ENCODE measurements at places on chromosomes 1 and 21. TPM values are rescaled to one million over a fixed set of nuclear protein-coding genes. Genes with fewer than 3 reads are reported as not detected.
A peak's percentile ranks its signal among the peaks of the same experiment; 100 is the strongest.

ETNK2 gene
- total RNA-seq = 10.4 TPM

EPHA2 gene
- total RNA-seq = 53.4 TPM

CSF3R gene
- not detected for total RNA-seq

FAM76A gene
- 16.7 TPM for total RNA-seq

DNA sequence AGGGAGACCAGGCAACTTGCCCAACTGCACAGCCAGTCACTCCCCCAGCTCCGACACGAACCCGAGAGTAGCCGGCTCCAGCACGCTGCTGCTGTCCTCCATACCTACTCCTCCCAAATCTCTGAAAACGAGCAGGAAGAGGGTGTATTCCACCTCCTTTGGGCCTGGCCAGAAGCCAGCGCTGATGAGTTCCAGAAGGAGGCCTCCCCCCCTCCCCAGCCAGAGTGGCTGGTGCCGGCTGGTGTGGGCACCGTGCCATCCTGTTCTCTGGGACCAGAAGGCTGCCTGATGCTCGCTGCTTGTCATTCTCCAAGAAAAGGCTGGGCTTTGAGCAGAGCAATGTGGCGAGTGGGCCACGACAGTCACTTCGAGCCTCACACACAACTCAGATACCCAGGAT lies 22.2 kb downstream of the KCNN3 start:
- no peak for DNase-seq

- DNase-seq = peak; percentile 13
These were observed 22.1 kb upstream of the ACTA1 start for GRCh38 chr1:229456016-229456415.

DNA sequence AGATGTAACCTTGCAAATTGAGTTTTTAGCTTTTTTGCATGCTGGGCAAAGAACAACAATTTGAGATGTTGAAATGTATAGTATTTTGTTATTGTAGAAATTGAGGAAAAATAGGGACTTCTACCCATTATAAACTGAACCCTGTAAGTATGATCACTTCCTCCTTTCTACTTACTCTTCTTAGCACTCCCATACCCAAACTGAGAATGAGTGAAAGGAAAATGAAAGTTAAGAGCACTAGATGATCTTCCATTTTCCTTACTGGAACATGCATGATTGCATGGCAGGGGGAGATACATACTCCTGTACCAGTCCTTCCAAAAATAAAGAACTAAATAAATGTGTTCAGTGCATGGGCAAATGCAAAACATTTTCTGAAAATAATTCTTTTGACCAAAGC lies 107.4 kb upstream of the KIAA1614 start:
- DNase-seq = peak; percentile 2

GRCh38 chr1:90704817-90705216 lies 12.3 kb downstream of the BARHL2 start:
- DNase-seq = no peak

DNA sequence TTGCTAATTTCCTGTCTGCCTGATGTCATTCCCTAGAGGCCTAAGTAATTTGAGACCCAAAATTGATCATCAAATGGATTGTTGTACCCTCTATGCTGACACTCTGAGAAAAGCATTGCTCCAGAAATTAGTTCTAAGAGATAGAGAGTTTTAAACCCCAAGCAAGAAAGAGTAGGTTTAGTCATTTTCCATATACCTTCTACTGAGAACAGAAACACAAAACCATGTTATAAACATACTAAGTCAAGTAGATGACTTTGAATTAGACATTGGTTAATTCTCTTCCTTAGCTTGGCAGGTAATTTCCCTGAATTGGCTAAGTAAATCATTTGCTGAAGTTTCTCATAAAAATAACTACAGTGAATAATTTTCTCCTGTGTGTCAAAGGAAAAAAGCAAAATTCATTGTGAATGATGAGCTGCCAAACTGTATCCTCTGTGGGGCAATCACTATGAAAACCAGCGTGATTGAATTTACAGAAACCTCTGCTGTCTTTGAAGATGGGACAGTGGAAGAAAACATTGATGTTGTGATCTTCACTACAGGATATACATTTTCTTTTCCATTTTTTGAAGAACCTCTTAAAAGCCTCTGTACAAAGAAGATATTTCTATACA lies 20.1 kb downstream of the FMO4 start:
- no peak for DNase-seq

GRCh38 chr21:39060485-39061083 lies 122.7 kb downstream of the PSMG1 start:
- DNase-seq = no peak

DNA sequence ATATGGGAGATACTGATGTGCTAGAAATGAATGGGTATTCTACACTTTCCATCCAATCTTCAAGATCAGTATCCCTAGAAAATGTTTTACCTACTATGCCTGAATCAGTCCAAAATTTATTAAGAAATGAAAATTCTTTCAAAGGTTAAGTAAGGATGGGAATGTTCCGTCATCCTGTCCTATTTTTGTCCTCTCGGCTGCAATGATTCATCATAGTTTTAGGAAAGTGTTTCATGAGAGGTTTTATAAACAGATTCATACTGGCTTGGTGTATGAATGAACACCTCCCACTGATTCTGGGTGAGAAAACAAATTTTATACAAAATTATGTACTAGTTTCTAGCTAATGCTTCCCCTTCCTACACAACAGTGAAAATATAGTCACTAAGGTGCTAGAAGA lies 504.6 kb upstream of the NR5A2 start:
- no peak for DNase-seq

GRCh38 chr1:227845147-227845458 lies 29.6 kb downstream of the PRSS38 start:
- DNase-seq = peak; percentile 29

DNA sequence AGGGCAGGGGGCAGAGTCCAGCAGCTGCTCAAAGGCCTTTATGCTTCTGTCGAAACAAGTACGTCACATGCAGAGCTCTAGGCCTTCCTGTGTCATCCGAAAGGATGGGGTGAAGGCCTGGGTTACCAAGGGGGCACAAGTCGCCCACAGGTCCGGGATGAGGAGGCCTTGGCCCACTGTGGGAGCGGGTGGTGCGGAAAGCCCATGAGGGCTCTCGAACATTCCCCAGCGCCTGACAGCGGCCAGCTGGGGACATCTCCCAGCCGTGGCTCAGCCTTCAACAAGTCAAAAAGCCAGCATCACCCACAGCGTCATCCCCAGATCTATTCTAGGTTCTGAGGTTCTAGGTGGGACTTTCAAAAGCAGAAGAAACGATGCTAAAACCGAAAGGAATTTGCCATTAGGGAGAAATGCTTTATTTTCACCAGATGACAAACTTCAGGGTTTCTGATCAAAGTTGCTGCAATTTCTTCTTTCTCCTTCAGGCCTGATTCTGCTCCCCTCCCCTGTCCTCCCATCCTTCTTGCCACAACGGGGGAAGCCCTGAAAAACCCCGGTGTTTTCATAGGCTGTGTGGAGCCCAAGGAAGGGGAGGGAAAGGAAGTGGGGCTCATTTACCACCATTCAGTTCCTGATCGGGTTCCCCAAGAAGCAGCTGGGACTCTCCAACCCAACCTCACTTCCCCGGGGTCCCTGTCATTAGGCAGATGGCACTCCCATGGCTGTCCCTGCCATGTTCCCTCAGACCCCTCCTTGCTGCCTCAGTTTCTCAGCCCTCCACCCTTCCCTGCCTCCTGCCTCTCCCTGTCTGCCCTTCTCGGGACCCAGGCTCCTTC lies 17.6 kb downstream of the GPR137B start:
- DNase-seq = no peak

DNA sequence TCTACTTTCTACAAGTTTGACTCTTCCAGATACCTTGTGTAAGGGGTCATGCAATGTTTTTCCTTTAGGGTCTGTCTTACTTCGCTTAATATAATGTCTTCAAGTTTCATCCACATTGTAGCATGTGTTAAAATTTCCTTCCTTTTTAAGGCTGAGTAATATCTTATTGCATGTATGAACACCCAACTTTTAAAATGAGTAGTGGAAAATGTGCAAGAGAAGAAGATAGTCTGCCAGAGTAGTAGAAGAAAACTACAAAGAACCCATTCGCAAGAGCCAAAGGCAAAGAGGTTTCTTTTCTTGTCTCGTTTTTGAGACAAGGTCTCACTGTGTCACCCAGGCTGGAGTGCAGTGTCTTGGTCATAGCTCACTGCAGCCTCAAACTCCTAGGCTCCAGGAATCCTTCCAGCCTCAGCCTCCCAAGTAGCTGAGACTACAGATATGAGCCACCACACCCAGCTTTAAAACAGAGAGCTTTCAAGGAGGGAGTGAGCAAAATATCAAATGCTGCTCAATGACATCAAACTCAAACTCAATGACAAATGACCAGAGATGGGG lies 9.4 kb downstream of the IL23R start:
- DNase-seq = no peak

DNA sequence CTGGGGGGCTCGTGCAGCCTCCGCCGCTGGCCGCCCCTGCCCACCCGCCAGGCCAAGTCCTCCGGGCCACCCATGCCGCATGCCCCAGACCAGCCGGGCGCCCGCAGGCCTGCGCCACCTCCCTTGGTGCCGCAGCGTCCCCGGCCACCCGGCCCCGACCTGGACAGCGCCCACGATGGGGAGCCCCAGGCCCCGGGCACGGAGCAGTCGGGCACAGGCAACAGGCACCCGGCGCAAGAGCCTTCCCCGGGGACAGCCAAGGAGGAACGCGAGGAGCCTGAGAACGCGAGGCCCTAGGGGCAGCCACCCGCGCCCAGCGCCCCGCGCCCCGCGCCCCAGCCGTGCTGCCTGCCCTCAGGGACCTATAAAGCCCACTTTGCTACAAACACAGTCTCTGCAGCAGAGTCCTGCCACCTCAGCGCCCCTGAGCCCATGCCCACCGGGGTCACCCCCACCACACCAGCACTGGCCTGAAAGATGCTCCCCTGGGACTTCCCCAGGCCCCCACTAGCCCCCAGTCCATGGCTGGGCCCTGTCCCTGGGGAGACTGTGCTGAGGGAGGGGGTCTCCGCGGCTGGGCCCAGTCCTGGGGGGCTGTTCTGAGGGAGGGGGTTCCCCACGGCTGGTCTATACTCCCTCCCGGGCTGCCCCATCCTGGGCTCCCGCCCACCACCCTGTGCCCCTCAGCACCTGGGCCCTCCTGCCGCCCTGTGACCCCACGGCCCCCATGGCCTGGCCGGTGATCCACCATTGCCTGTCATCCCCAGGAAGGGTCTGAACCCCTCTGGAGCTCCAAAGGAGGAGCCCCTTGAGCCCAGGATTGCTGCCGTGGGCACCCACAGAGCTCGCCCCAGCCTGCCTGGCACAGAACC lies 8.6 kb downstream of the TNFRSF18 start:
- no peak for DNase-seq

GRCh38 chr1:117629625-117630422 lies 24.0 kb downstream of the TENT5C start:
- DNase-seq = no peak

- peak; percentile 65 for DNase-seq
These were observed 9.5 kb upstream of the B3GALNT2 start for GRCh38 chr1:235513495-235514366.

GRCh38 chr1:31730336-31731048 lies 26.7 kb upstream of the COL16A1 start:
- DNase-seq = no peak

- no peak for DNase-seq
These were observed 17.9 kb upstream of the CASZ1 start for GRCh38 chr1:10814312-10814711.

DNA sequence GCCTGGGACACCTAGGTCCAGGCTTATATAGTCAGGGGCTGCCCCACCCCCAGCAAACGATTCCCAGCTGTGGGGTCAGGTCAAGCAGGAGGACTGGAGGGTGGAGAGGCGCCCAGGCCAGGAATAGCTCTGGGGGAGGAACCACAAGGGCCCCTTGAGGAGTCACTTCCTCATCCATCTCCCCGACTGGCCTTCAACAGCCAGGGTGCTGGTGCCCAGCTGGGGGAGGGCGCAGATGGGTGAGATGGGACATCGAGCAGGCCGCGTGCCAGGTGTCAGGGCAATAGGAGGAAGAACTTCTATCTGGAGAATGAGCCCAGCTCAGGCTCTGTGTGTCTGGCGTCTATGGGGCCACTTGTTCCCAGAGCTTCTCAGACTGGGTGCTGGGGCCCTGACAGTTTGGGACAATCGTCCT lies 208 bp upstream of the MYBPH start:
- DNase-seq = peak; percentile 51

DNA sequence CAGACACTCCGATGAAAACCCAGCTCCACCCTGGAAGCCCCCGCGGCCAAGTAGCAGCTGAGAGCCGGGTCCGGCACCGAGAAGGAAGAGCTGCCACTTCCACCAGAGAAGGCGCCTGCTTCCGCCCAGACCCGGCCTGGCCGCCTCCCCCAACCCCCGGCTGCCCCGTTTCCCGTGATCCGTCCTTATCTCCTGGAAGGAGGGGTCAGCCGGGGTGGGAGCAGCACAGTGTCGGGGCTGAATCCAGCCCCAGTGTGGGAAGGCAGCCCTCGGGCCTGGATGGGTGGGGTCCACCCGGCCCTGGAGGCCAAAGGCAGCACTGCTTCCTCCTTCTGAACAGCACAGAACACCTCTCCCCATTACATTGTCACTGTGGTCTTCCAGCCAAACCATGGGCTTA lies 69.4 kb downstream of the MEGF6 start:
- DNase-seq = no peak

DNA sequence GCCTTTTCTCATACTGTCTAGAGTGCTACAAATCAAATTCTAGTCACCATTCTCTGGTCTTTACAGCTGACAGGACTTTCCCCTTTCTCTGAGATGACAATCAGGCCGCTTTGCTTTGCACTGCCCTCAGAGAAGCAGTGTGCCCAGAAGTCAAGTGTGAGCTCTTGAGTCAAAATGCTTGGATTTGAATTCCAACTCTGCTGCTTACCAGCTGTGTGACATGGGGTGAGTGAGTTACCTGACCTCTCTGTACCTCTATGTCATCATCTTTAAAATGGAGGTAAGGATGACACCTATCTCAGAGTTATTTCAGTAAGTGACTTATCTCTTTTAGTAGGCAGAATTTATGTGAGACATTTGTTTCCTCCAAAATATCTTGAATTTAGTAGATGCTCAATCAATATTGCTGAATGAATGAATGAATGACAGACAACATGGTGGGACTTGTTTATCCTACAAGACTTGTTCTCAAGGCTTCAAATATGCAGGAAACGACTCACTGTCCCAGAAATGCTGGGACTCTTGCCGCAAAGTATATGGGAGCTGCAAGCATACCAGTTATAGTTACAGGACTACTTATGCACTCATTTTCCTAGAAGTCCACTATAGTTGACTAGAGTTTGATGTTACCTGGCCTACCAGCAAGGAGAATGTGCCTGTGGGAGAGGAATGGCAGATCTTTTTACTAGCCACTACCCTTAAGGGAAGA lies 38.1 kb upstream of the A3GALT2 start:
- no peak for DNase-seq

DNA sequence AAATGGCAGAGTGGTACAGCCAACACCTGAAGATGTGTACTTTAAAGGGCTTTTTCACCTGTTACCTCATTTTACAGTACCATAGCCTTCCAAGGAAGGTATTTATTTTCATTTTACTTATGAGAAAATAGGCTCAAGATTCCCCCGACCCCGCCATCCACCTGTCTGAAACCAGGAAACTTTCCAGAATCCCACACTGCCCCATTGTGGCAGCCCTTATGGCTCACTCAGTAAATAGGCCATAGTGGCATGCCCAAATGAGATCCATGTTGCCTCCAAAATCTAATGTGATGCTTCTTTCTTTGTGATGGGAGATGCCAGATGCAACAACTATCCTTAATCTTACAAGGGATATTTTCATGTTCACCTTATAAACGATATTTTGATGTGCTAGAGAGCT lies 97.8 kb downstream of the EBNA1BP2 start:
- DNase-seq = no peak

- DNase-seq = peak; percentile 63
These were observed 6.1 kb upstream of the RNF223 start for GRCh38 chr1:1080122-1080757.

GRCh38 chr1:211355873-211356272 lies 29.2 kb downstream of the TRAF5 start:
- no peak for DNase-seq
